ENCODE measurements at places on chromosomes 7 and 10.

GRCh38 chr10:124604214-124605000 lies 139.8 kb downstream of the FAM53B start:
- DNase-seq, result no peak

DNA sequence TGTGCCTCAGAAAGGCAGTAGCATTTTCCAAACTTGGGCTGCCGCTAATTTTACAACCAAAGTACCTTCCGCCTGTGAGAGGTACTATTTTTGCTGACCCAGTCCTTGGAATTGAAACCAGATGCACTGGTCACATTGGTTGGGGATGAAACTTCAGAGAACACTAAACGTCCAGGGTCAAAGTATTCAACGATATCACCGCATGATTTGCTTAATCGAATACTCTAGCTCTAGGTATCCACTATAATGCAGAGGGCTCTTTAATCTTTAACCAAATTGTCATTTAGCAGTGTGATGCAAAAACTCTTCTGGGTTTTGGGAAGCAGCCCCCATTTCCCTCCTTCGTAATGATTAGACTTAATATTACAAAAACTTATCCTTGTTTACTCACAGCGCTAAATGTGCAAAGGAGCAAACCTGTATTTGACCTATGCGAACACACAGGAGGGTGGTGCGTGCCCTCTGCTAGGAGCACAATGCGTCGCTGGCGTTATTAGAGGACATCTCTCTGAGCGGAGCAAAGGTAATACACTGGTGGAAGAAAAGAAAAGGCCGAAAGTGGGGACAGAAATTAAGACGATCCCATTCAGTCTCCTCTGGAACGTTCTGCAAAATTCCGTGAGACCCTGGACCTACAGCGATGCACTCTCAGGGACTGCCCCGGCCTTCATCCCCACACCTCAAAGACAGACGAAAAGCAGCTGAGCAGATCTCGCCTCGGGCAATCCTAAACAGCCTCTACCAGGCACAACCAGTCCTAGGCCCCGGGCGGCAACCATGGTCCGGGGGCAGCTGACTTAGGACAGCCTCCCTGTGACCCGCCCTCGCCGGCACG lies 916 bp upstream of the EEPD1 start:
- no peak for DNase-seq

- DNase-seq, result no peak
Measured at GRCh38 chr10:78942091-78942501, 126.7 kb upstream of the ZMIZ1 start.

DNA sequence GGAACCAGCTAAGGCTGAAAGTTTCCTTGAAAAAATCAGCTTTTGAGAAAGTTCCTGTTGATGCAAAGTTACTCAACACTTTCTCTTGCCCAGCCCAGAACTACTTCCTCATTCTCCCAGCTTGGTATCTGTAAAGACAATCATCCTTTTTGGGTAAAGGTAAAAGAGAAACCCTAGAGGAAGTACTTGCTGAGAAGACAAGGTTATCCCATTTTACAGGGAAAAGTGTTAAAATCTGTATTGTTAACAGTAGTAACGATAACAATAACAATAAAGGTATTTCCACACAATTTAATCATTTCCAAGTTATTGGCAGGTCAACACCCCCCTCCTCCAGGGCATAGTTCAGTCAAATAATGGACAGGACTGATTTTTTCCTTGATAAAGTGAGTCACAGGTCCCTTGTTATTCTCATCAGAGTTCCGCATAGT lies 2.4 kb downstream of the ALOX5 start:
- DNase-seq, result no peak

GRCh38 chr10:124670849-124671248 lies 73.3 kb downstream of the FAM53B start:
- no peak for DNase-seq

DNA sequence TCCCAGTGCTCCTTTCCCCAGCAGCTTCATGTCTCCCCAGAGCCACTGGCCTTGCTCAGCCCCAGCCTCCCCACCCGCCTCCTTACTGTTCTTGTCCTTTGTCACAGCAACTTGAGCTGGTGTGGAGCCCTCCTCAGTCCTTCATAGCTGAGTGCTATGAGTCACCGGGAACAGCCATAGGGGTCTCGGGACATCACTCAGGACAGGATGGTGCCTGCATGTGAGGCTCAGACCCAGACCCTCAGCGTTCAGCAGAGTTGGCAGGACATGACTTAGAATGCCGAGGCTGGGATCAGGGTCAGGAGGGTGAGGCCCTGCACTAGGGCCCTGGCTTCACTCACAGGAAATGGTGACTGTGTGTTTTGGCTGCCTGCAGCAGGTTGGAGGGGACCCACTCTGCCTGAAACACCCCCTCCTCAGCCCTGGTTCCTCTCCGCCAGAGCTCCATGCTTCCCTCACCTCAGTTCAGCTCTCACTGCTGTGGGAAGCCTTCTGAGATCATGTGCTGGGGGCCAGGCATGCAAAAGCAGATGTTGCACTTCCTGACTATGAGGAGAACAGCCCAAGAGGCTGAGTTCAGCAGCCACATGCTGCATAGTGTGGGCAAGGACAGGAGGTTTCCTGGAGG lies 40.7 kb upstream of the GJD4 start:
- DNase-seq, result no peak

DNA sequence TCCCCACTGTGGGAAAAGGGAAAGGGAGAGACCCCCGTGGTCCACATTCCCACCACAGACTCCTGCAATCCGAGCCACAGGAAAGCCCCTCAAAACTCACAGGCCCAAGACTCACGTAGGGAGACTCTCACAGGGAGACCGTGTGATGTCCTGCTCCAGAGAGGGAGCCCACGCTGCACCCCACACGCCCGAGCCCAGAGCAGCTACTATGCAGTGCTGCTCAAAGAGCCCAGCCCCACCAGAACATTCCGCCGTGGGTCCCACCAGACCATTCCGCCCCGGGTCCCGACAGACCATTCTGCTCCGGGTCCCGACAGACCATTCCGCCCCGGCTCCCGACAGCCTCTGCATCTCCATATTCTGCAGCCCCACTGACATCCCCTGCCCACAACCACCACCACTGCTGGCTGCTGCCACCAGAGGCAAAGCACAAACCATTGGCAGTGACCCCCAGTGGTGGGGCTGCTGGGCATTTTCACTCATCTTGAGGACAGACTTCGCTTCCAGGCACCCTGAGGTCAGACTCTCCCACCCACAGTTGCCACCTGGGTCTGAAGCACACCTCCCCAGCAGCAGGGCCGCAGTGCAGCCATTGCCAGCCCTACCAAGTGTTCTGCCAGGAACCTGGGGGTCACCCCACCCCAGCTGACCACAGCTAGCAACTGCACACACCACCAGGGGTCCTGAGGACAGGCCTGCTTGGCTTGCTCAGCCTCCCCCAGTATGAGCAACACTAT lies 625.4 kb upstream of the FOXK1 start:
- DNase-seq, result no peak
